Lower leg skin (tissue), 4 donors: ENCODE measurements at places on chromosomes 1 and 21. TPM values are rescaled to one million over a fixed set of nuclear protein-coding genes. Genes with fewer than 3 reads are reported as not detected.

GRCh38 chr1:23748016-23748415, 4.7 kb downstream of the ELOA start:
- DNase-seq = no peak

GRCh38 chr1:85028151-85028550, 20.1 kb downstream of the MCOLN3 start:
- no peak for DNase-seq

GRCh38 chr1:108009603-108010195, 44.7 kb upstream of the VAV3 start:
- no peak for DNase-seq

DNA sequence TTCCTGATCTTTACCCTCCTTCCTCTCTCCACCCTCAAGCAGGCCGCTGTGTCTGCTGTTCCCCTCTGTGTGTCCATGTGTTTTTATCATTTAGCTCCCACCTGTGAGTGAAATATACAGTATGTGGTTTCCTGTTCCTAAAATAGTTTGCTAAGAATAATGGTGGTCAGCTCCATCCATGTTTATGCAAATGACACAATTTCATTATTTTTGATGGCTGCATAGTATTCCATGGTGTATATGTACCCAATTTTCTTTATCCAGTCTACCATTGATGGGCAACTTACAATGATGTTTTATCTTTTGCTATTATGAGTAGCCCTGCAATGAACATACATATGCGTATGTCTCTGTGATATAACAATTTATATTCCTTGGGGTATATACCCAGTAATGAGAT, 133.4 kb upstream of the RGS18 start:
- no peak for DNase-seq

DNA sequence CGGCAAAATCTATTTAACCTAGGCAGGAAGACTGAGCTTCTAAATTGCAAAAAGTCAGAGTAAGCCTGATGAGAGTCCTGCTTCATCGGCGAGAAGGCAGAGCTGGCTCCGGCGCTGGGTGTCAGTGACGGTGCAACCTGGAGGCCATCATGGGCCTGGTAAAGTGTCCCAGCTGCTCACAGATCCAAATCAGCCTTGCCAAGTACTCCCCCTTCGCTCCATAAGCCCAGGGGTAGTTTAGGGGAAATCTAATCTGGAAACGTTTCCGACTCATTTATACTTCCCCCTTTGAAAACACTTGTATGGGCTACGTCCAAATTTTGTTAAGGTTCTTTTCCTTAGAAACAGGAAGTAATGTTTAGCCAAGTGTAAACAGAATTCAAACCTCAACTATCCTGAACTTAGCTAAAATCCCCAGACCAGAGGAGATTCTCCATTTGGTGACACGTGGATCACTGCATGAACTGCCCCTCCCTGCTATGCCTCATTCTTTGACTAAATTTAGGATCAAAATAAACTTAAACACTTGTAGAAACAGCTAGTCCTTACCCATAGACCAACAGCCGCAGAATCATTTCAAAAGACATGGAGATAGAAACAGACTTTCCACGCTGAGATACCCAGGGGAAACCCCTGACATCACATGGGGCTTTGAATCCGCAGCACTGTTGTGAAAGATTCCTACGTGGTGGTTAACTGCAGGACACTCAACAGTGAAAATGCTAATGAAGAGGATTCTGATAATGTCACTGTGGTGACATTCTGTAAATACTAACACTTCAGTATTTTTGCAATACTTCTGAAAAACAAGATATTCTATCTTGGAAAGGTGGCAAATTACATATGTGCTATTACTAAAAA, 172.7 kb downstream of the TGFBR3 start:
- DNase-seq = peak; percentile 77

DNA sequence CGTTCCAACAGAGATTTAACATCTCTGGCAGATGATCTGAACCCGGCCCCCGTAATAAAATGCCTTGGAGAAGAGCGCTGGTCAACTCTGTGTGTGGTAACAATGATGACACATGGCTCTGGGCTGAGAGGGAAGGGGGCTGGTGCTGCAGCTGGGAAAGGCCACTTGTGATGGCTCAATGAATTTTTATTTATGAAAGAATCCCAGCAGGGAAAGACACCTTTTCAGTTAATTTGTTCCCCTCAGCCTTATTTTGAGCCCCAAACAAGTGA, 59.4 kb downstream of the SYT6 start:
- DNase-seq = no peak

Gene KRTAP21-2
- total RNA-seq = not detected

Gene SNIP1
- total RNA-seq = 14.2 TPM

Gene NPHS2
- total RNA-seq = not detected

Gene CA14
- 1.8 TPM for total RNA-seq

Gene HSPB7
- 4.2 TPM for total RNA-seq
